SJCRH30 (cell line): ENCODE measurements at places on chromosomes 4 and X. TPM values are rescaled to one million over a fixed set of nuclear protein-coding genes. Genes with fewer than 3 reads are reported as not detected.

GRCh38 chr4:155392481-155393184, 15.9 kb upstream of the MAP9 start:
- peak; percentile 11 for DNase-seq

CCKAR gene
- 0.61 and 1.1 TPM in 2 replicates for total RNA-seq

DNA sequence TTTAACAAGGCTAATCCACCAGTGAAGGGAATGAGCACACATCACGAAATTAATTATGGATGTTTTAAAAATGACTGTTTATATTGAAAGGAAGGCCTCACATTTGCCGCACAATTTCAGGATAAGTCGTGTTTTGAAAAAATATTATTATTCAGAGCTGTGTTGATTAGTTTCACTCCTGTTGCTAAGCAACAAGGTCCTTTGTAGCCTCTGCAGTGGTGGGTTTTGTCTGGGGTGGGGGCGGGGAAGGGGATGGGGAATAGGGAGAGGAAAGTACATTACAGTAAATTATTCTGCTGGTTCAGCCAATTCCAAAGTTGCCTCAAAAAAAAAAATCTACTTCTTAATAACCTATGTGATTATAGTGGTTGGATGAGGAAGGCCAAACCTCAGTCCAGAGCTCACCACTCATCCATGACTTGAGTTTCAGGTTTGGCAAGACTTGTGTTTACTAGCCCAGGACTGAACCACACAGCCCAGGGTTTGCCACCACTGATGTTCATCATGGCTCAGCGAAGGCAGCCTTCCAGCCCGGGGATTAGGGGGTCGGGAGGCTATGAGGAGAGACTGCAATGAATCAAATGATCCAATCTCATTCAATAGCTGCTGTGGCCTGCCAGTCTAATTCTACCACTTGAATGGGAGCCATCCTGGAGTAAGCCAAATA, 162.5 kb upstream of the ATP6AP2 start:
- no peak for DNase-seq

- DNase-seq, result no peak
Measured at GRCh38 chr4:114249976-114250375, 270.5 kb upstream of the ARSJ start.

GRCh38 chr4:109294006-109294405, 8.5 kb downstream of the COL25A1 start:
- peak; percentile 57 for DNase-seq

NAT8L gene
- 1.5 and 1.7 TPM in 2 replicates for total RNA-seq

DMRTC1 gene
- not detected in 2 replicates for total RNA-seq

DNA sequence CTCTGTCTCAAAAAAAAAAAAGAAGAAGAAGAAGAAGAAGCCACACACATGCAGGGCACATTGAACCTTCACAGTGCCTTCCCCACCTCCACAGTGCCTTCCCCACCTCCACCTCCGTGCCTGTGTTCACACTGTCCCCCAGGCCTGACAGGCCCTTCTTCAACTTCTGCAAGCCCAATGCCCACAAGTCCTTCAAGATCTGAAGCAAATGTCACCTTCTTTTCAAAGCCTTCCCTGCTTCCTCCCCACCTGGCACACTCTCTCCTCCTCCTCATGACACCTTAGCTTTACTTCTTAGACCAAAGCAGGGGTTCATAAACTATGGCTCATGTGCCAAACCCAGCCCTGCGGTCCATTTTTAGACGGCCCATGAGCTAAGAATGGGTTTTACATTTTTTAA, 19.9 kb downstream of the ELF4 start:
- no peak for DNase-seq

TNIP2 gene
- total RNA-seq, result 25.8 and 28.8 TPM in 2 replicates

DNA sequence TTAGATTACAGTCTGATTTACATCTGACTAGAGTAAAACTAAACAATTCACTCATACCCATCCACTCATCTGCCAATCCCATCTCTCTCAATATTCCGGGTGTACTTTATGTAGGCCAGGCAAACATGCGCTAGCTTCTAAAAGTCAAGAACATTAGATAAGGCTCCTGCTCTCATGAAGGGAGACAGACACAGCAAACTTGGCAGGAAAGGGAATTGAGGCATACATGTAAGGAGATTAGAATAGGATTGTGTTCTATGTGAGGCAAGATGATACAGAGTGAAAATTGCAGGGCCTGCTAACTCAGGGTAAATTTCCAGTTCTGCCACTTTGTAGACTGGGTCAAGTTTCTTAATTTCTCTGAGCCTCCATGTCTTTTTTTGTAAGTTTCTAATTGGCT, 135.8 kb downstream of the CDS1 start:
- DNase-seq, result no peak

- DNase-seq, result no peak
Measured at GRCh38 chr4:48295116-48295515, 25.5 kb upstream of the TEC start.

RASGEF1B gene
- total RNA-seq, result 0.10 and 0.28 TPM in 2 replicates

DNA sequence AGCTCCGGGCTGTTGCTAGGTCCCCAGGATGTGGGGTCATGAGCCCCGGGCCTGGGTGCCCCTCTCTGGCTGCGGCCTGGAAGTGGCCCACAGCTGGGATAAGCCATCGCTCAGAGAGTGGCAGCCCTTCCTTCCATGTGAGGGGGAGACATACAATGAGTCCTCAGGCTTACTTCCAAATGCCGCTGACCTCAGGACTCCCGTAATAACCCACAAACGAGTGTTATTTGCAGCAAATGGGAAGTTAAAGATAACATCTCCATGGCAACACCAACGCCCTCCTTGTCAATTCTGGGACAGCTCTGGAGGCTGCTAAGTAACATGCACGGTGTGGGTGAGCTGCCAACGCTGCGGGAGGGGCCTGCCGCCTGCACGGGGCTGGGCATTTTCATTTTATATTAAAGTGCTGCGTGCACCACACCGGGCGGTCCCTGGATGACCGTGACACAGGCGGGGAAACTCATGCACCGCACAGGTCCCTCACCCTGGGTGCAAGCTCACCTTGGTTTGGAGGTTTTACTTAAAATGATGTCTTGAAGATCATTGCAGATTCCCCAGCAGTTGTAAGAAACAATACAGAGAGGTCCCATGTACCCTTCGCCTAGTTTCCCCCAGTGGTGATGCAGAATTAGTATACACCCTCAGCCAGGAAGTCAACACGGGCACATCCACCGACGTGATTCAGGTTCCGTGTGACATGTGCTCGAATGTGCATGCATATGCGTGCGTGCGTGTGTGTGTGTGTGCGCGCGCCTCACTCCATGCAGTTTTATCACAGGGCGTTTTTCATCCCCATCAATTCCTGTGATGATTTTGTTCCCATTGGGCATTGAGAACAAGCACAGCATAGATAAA, 79.4 kb downstream of the ABLIM2 start:
- DNase-seq, result no peak

- no peak for DNase-seq
Measured at GRCh38 chr4:185426960-185427688, 1.4 kb upstream of the UFSP2 start.

- no peak for DNase-seq
Measured at GRCh38 chr4:80305466-80305865, 30.1 kb upstream of the CFAP299 start.

- DNase-seq, result no peak
Measured at GRCh38 chr4:123924536-123924935, 527.9 kb downstream of the SPRY1 start.

GRCh38 chrX:19798423-19798822, 89.0 kb downstream of the SH3KBP1 start:
- no peak for DNase-seq

- peak; percentile 28 for DNase-seq
Measured at GRCh38 chr4:90503677-90504076, 376.5 kb downstream of the CCSER1 start.

DNA sequence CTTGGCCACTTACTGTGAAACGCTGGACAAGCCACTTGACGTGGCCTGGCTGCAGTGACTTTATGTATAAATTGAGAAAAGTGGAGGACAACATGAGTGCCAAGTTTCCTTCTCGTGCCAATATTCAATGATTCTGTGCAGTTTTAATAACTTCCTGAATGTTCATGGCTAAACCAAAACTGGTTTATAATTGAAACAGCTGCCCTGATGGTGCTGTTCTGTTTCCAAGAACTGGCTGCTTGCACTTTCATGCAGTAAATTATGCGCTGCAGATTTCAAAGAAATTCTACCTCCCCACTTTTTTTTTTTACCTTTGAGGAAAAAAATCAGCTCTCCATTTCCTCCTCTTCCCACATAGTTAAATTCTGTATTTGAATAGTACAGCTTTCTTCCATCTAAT, 205.2 kb upstream of the CASK start:
- DNase-seq, result no peak

DNA sequence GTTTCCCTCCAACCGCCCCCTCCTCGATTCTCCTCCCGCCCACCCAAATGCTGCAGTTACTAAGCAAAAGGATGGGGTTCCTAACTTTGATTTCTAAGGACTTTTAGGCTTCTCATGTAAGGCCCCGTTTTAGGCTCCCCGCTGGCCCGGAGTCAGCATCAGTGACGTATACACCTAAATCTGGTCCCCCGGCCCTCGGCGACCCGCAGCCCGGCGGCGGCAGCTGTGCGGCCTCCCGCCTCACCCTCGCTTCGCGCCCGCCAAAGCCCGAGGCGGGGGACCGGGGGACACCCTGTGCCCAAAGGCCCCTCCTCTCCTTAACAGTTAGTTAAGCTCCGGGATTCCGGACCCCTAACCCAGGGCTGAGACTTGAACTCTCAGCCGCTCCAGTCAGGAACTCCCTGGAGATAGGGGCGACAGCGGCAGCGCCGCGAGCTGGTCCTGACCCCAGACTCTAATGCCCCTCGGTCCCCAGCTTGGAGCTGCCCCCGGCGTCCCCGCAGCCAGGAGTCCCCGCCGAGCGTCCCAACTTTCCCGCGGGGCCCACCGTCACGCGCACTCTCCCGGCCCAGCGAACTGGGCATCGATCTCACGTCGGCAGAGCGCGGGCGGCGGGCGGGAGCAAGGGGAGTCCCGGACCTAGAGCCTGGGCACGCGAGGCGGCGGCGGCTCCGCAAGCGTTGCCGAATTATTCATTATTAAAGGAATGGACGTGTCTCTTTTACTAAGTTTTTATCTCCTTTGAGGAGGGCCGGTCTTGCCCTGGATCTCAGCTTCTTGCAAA, 1.5 kb upstream of the NR3C2 start:
- DNase-seq, result peak; percentile 6

SEL1L3 gene
- 37.6 and 52.3 TPM in 2 replicates for total RNA-seq

PRR32 gene
- 0.14 TPM in 1 of 2 replicates, not detected in the other for total RNA-seq

FMR1NB gene
- not detected in 2 replicates for total RNA-seq

GRCh38 chr4:139603576-139604410, 47.8 kb upstream of the SETD7 start:
- DNase-seq, result peak; percentile 80

RHOXF2B gene
- total RNA-seq, result not detected in 2 replicates
